ENCODE measurements at places on chromosomes 16 and 17.

DNA sequence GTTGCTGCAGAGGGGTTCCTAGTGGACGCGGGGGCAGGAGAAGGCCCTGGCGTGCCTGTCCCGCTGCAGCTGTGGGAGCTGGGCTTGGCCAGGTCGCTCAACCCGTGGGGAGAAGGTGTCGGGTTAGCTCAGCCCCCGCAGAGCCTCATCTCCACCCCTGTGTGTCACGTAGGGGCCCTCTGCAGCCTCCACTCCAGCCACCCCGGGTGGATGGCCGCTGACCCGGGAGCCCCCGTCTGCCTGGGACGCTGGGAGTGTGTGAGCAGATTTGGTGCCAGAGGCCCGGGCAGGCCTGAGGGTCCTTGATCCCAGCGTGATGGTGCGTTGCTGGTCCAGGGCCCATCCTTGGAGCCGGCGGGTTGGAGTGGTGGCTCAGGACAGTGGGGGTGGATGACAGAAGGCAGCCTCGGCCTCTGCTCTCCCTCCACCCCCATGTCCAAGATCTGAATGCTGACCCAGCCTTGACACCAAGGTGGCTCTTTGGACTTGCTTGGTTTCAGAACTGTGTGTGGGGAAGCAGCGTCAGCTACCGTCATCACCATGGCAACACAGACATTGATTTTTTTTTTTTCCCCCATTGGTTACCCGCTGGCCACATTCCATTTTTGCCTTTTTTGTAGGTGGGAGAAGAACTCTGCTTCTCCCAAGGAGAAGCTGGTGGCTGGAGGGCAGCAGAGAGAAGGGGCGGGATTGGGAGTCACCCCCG lies 35.7 kb downstream of the BAIAP2 start:
- DNase-seq, result no peak

GRCh38 chr17:2235792-2236366 lies 67.7 kb downstream of the SMG6 start:
- DNase-seq, result no peak

DNA sequence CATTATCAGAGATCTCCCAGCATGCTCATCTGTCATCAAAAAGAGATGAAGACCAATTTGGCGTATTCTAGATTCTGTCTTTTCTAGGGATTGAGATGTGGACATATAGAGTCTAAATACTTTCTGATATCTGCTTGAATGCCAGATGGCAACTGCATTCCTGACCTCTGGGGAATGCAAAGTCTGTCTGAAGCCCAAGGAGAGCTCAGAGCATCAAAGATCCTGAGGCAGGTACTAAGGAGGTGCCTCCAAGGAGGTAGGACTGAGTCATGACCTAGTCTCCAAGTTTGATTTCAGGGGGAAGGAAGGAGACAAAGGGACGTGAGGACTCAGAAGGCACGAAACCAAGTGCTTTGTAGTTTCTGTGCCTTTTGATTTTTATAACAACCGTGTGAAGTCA lies 448.4 kb downstream of the HS3ST3B1 start:
- DNase-seq, result no peak

DNA sequence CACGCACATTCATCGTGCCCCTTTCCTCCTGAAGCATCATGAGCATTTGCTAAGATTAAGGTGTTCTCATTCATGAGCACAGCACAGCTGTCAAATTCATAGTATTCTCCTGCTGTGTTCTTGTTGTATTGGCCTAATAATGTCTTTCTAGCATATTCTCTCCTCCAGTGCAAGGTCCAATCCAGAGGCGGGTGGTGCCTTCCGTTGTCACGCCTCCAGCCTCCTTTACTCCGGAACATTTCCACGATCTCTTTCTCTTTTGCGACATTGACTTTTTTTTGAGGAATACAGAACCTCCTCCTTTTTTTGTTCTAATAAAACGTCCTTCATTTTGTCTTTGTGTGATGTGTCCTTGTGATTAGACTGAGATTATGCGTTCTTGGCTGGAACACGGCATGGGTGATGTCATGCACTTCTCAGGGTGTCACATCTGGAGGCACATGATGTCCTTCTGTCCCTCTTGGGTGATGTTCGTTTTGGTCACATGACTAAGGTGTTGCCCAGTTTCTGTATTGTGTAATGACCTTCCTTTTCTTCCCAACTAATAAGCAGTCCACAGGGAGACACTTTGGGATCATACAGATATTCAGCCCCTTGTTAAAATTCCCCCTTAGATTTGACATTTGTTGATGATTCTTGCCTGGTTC lies 66.3 kb downstream of the CLEC16A start:
- no peak for DNase-seq

- DNase-seq, result no peak
These were observed 297.0 kb downstream of the MAP2K6 start for GRCh38 chr17:69711541-69711940.

DNA sequence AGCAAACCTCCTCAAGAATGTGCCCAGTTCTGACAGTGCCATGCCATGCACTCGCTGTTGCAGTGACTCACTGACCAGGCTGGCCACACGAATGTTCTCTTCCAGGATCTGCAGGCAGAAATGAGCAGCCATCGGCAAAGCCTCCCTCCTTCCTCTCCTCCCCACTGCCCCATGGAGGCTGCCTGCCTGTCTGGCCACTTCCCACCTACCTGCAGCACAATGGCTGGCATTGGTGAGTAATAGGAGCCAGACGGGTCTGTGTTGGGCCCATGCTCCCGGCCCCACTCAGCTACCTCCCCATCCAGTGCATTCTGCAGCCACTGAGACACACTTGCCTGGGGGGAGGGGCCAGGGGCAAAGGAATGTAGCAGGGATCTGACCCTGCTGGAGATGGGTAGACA lies 2.8 kb upstream of the MATCAP1 start:
- DNase-seq, result no peak

DNA sequence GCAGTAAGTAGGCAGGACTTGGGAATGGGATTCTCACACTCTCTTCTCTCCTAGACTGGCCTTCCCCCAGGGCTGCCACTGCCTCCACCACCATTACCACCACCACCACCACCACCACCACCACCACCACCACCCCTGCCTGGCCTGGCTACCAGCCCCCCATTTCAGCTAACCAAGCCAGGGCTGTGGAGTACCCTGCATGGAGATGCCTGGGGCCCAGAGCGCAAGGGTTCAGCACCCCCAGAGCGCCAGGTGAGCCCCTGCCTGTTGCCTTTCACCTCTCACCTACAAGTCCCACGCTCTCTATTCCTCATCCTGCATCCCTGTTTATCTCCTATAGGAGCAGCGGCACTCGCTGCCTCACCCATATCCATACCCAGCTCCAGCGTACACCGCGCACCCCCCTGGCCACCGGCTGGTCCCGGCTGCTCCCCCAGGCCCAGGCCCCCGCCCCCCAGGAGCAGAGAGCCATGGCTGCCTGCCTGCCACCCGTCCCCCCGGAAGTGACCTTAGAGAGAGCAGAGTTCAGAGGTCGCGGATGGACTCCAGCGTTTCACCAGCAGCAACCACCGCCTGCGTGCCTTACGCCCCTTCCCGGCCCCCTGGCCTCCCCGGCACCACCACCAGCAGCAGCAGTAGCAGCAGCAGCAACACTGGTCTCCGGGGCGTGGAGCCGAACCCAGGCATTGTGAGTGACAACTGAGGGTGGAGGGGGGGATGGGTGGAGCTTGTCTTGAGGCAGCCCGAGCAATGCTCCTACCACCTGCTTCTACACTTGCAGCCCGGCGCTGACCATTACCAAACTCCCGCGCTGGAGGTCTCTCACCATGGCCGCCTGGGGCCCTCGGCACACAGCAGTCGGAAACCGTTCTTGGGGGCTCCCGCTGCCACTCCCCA lies 7.9 kb upstream of the TMEM88 start:
- DNase-seq, result no peak

GRCh38 chr16:88076211-88076931 lies 125.1 kb downstream of the BANP start:
- no peak for DNase-seq

- DNase-seq, result no peak
These were observed 2.2 kb downstream of the GRB7 start for GRCh38 chr17:39739885-39740356.

GRCh38 chr17:7834542-7834956 lies 532 bp downstream of the KDM6B start:
- no peak for DNase-seq

- DNase-seq, result no peak
These were observed at the start of gene DNAH3 for GRCh38 chr16:21150375-21151001. Gene DNAH3 (minus strand): TSS chr16:21150846. CDS start chr16:21150319, 527 bp downstream.

DNA sequence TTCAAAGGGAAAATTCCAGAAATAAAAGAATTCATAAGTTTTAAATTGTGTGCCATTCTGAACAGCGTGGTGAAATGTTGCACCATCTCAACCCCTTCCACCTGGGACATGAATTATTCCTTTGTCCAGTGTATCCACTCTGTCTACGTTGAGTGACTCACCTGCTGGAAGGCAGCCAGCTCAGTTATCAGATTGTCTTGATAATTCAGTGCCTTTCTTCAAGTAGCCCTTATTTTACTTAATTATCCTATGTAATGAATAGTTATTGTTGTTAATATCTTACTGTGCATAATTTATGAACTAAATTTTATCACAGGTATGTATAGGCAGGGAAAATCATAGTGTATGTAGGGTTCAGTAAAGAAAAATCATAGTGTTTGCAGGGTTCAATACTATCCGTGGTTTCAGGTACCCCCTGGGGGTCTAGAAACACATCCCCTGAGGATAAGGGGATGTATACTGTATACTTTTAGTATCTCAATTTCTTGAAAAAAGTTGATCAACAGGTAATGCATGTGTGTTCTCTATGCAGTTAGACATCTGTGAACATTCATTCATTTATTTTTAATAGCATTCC lies 7.7 kb upstream of the PCTP start:
- peak; percentile 59 for DNase-seq

- DNase-seq, result no peak
These were observed 6.3 kb downstream of the ACSF3 start for GRCh38 chr16:89099905-89100304.

DNA sequence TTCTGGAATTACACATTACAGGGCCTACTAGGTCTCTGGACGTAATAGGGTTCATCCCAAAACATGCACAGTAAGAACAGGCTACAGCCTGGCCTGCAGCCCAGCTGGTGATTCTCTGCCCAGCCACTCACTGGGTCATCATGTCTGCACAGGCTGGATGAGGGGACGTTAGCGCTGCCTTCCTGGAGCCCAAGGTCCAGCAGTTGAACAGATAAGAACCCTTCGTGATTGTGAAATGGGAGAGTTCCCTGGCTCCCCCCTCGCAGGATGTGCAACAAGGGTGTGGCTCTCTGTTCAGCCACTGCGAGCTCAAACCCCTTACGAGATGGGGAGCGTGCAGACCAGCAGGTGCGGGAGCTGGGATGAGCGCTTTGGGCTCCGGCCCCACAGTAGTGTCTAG lies 200.0 kb upstream of the CDH5 start:
- DNase-seq, result no peak

- no peak for DNase-seq
These were observed 335.1 kb downstream of the HS3ST4 start for GRCh38 chr16:26026709-26027450.

DNA sequence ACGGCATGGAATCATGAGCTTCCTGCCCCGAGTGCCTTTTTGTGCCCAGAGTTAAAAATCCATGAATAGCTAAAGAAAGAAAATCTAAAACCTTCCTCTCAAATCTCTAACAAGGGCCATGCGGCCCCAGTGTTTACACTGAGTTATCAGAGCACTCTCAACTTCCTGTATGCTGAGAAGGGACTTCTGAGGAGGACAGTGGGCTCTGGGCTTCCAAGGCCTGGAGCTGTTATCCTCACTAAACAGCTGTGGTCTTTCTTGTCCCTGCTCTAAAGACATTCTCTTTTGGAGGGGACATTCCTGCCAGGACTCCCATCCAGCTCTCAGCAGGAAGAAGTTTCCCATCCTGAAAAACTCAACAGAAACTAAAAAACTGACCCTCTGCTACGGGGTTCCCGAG lies 135.6 kb downstream of the AATF start:
- no peak for DNase-seq

- DNase-seq, result no peak
These were observed 40.7 kb upstream of the SLC12A3 start for GRCh38 chr16:56824331-56824730.

DNA sequence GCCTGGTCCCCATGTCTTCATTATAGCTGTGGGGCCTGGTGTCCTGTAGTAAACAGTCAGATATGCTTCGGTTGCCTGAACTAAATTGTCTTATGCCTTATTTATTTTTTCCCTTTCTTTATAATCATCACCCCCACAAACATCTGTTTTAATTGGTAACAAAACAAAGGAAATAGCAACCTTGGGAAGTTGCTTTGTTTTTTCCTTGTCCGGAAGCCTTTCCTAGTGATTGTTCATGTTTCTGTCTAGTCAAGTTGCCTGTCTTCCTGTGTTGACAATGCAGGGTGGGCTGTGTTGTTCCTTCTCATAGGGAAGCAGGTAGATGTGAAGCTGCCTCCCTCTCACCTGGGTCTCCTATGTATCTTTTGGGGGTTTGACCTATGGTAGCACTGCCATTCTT lies 16.7 kb downstream of the PGS1 start:
- DNase-seq, result no peak

GRCh38 chr16:13680021-13680889 lies 239.7 kb upstream of the ERCC4 start:
- peak; percentile 4 for DNase-seq

DNA sequence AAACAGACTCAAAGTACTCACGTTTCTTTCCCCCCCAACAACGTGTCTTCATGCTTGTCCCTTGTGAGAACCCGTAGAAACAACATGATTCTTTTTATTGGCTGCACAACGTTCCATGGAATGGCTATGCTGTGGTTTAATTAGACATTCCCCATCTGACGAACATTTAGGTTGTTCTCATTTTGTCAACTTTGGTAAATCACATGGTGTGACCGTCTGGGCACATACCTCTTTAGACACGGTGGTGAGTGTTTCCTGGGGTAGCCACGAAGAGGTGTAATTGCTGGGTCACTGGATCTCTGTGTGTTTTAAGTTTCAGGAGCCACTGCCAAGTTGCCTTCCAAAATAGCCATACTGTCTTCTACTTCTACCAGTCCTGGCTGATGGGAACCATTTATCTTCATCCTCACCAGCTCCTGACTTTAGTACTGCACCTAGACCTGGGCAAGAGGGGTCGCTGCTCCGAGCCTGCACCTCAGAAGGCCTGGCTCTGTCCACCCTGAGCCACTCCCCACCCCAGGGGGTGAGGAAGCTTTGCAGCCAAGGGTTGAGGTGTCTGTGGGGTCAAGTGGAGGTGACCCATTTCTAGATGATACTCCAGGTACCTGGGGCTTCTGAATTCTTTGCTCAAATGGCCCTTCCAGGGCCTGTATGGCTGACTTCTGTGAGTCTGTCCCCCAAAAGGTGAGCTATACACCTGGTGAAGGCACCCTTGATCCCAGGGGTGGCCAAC lies 84.7 kb downstream of the IRX5 start:
- peak; percentile 35 for DNase-seq

- DNase-seq, result peak; percentile 64
These were observed 33.5 kb downstream of the GNA13 start for GRCh38 chr17:65022751-65023700.

DNA sequence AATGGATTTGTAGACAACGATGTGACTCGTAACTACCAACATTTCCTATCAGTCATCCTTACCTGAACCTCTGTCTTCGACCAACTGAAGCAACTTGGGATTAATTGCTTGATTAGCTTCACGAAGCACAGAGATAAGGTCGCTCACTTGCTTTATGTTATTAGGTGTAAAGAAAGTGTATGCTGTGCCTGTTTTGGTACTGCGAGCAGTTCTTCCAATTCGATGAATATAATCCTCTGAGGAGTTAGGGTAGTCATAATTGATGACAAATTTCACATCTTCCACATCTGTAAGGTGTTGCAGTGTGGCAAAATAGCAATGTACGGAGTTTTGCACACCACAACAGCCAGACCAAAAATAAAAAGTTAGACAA lies 3.6 kb upstream of the POLG2 start:
- DNase-seq, result no peak

Data from H4 (cell line).